Naive B cell (primary cell): ENCODE measurements at places on chromosomes 6 and 20.

- peaks cover 65% of the 10 kb centered on the region for H3K27me3 ChIP-seq
- no peak for DNase-seq
- peaks cover 5% of the 10 kb centered on the region for H3K36me3 ChIP-seq
- peaks cover 12% of the 10 kb centered on the region for H3K4me1 ChIP-seq
- no peak overlapping the region for H3K4me3 ChIP-seq
Observed at GRCh38 chr6:104952911-104953399, 4.0 kb upstream of the LIN28B start.

DNA sequence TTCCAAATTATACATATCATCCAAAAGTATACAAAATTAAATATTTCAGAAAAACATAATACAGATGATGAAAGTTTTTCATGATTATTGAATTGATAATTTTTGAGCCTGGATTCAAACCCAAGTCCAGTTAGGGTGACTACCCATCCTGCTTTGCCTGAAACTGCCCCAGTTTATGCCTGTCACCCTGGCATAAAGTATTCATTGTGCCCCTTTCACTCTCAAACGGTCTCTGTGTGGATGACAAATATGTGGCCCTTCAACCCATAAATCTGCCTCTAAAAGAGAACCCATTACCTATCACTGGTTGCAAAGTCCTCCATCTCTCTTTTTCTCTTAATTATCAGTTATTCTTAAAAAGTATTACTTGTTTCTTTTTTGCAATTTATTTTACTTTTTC lies 553.7 kb upstream of the JARID2 start:
- DNase-seq: no peak
- peaks cover 18% of the 10 kb centered on the region for H3K4me1 ChIP-seq
- H3K27ac ChIP-seq: no peak overlapping the region
- no peak overlapping the region for H3K4me3 ChIP-seq

GRCh38 chr6:128511506-128511905 lies 8.9 kb downstream of the PTPRK start:
- no peak overlapping the region for H3K27ac ChIP-seq
- no peak for DNase-seq
- H3K36me3 ChIP-seq: no peaks in the 10 kb centered on the region

GRCh38 chr6:148470156-148470555 lies 127.5 kb downstream of the SASH1 start:
- H3K4me3 ChIP-seq: no peak overlapping the region
- H3K27ac ChIP-seq: no peak overlapping the region
- H3K36me3 ChIP-seq: no peaks in the 10 kb centered on the region
- DNase-seq: no peak
- H3K27me3 ChIP-seq: peaks cover 40% of the 10 kb centered on the region

DNA sequence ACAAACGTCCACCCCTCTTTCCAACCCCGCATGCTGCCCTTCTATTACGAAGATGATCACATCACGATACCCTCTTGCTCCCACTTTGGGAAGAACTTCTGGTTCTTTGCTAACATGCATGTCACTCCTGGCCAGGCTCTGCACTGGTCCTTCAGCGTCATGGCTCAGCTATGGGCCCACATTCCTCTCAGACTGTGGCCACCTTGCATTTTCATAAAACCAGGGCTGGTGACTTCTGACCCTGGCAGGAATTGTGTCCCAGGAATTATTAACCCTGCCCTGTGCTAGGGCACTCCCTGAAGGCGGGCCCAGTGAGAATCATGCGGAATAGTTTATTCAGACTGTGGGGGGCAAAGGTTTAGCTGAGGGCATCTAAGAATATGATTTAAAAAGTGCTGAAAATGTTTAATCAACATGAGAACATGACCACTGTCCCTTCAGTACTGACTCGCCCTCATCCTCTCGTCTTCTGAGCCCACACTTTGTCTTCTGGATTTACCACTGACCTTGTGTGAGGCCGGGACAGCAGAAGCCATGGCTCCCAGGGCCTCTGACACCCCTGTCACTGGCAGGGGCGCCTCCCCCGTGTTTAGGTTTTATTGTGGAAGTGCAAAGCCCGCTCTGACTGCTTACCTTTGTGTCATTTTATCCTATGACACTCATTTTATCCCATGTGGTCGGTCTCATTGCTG lies 38.1 kb upstream of the THBS2 start:
- H3K36me3 ChIP-seq: no peaks in the 10 kb centered on the region
- no peaks in the 10 kb centered on the region for H3K4me1 ChIP-seq
- H3K4me3 ChIP-seq: no peak overlapping the region

GRCh38 chr6:9295644-9296043 lies 860.3 kb upstream of the SLC35B3 start:
- no peaks in the 10 kb centered on the region for H3K27me3 ChIP-seq
- H3K36me3 ChIP-seq: no peaks in the 10 kb centered on the region
- DNase-seq: no peak
- H3K4me1 ChIP-seq: no peaks in the 10 kb centered on the region

DNA sequence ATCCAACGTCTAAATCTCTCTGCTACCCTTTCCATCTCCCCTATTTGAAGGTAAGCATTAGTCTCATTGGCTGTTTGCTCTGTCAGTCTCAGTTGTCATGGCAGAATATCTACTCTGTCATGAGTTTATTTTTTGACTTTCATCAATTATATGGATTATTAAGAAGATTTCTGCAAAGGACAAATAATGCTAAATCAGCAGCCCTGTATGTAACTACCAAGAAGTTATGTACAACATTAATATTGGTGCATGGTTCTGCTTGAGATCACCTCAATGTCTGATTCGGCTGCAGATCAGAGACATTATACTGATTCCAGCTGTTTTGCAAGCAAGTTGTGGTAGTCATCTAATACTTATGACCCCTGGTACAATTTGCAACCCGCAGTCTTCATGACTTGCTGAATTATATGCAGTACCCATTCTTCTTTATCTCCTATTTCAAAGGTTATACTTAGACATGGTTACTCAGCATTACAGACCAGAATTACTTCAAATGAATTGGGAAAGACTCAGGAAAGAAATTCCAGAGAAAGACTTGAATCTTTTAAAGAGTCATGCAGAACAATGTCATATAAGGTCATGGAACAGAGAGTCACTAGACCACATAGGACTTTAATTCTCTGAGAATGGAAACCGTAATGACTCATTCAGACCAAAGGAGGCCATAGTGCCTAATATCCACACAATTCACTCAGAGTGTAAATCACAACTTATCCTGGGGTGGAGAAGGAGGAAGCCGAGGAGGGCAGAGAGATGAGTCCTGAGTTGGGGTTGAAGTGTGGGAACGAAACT lies 201.4 kb downstream of the IBTK start:
- H3K27me3 ChIP-seq: no peaks in the 10 kb centered on the region
- no peaks in the 10 kb centered on the region for H3K4me1 ChIP-seq
- no peak for DNase-seq
- H3K36me3 ChIP-seq: no peaks in the 10 kb centered on the region

- H3K4me3 ChIP-seq: no peak overlapping the region
- H3K27ac ChIP-seq: peak overlapping the region; percentile 59
- no peaks in the 10 kb centered on the region for H3K4me1 ChIP-seq
- peaks cover 66% of the 10 kb centered on the region for H3K27me3 ChIP-seq
Observed at GRCh38 chr6:39296745-39297640, 17.2 kb downstream of the KCNK17 start.

DNA sequence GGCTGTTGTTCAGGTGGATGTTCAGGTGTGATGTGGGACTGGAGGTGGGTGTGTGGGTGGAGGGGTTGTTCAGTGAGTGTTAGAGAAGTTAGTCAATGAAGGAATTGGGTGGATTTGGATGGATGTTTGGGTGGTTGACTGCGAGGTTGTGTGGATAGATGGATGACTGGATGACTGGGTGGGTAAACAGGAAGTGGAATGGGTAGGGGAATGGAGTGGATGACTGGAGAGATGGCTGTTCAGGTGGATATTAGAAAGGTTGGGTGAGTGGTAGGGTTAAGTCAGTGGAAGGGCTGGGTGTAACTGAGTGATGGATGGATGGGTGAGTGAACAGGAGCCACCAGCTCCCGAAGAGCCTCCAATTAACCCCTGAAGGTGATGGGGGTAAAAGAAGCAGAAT lies 27.9 kb downstream of the JPH2 start:
- H3K27ac ChIP-seq: no peak overlapping the region
- peaks cover 13% of the 10 kb centered on the region for H3K36me3 ChIP-seq
- no peaks in the 10 kb centered on the region for H3K4me1 ChIP-seq
